ENCODE measurements at places on chromosomes 7 and 10.
A peak's percentile ranks its signal among the peaks of the same experiment; 100 is the strongest.

GRCh38 chr7:4809666-4810065 lies 34.2 kb downstream of the AP5Z1 start:
- no peak for DNase-seq

GRCh38 chr7:99943641-99944496 lies 14.4 kb upstream of the GJC3 start:
- DNase-seq = no peak

DNA sequence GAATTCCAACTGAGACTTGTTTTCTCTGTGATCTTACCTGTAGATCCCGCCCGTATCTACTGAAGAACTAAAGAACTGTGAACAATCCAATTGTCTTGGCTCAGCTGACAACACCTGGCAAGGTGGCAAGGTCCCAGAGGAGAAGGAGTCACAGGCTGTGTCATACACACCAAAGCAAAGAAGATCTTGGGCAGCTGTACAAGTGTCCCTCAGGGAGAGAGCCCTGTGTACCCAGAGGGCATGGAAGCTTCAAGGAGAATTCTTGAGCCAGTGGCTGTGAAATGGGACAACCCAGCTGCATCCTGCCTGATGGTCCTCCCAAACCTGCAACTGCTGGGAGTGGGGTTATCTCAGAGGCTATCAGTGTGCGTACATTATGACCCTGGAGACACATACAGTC lies 46.7 kb upstream of the TECTB start:
- no peak for DNase-seq

DNA sequence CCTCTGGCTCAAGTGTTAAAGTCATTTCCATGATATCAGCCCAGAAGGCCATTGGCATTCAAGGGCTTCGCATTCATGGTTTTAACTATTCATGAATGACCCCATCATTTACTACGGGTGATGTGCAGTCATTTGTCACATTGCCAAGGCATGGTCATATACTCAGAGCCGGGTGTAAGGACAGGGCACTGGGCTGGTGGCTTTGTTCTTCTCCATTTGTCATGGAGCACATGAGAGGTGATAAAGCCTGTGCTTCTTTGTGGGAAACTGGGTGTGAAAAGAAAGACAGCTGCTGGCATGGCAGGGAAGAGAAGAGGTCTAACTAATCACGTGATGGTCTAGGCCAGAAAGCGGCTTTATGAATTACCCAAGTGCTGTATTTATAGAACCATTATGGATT lies 132.2 kb upstream of the PLXNA4 start:
- DNase-seq = no peak

- DNase-seq = no peak
Measured at GRCh38 chr7:90266808-90267207, 21.8 kb downstream of the CFAP69 start.

DNA sequence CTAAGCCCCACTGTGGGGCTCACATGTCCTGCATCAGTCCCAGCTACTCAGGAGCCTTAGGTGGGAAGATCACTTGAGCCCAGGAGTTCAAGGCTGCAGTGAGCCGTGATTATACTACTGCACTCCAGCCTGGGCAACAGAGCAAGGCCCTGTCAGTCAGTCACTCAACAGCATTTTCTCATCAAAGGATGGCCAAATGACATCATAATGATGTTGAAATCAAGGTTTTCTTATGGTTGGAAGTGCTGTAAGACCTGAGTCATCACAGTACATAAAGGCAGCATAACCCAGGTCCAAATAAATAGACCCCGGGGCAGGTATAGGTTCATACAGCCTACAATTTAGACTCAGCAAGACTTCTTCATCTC lies 341.1 kb downstream of the PARD3 start:
- no peak for DNase-seq

DNA sequence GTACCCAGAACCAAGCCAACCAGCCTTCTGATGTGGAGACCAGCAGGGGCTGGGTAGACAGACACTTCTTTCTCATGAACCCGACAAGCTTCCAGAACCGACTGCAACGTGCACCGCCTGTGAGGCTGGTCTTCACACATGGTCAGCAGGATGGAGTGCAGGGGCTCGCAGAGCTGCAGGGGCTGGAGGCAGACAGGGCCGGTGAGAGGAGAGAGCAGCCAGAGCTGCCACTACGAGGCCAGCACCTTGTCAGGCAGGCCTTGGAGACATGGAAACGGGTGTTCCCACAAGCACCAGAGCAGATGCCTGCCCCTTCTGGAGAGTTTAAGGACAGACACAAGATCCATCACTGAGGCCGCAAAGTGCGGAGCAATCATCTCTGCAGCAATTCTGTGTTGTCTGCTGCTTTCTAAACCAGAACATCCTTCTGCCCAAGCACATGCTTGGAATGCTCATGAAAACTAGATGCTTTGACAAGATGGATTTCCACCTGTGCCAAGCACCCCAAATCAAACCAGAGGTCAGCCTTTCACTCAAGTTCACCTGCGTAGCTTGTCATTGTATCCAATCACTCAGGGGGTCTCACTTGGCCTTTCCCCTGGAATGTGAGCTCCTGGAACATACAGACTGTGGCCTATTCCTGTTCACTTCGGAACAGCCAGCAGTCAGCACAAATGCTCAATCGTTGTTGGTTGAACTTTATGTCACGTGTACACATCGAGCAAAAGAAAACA lies 32.2 kb downstream of the FRMPD2 start:
- DNase-seq = no peak

DNA sequence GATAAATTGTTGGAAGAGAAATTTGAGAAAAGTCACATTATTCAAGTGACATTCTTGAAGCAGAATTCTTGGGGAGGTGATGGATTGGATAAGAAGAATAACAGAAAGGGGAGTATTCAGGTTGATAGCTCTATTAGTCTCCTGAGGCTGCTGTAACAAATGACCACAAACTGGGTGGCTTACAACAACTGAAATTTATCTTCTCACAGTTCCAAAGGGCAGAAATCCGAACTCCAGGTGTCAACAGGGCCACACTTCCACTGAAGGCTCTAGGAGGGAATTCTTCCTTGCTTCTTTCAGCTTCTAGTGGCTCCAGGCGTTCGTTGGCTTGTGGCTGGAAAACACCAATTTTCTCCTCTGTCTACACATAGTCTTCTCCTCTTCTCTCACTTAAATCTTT lies 99.8 kb downstream of the TES start:
- DNase-seq = no peak

GRCh38 chr7:2637505-2638223 lies 5.9 kb downstream of the TTYH3 start:
- DNase-seq = peak; percentile 38

DNA sequence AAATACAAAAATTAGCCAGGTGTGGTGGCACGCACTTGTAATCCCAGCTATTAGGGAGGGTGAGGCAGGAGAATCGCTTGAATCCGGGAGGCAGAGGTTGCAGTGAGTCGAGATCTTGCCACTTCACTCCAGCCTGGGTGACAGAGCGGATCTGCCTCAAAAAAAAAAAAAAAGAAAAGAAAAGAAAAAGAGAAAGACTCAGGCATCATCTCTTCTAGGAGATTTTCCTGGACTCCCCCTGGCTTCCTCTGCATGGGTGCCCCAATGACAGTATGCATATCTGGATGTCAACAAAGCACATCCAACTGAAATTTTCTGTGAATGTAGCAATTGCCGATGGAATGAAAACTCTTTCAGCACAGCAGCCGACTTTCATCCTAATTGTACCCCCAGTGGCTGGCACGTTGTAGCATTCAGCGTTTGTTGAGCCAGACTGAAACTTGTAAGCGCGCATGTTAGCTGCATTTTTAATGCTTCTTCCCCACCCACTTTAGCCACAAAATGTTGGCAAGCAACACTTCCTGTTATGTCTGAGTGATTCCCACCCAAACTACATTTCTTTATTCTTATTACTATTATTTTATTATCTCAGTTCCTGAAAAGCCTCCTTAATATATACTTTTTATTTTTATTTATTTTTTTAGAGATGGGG lies 70.2 kb downstream of the PRTFDC1 start:
- DNase-seq = no peak

GRCh38 chr10:34434119-34434594 lies 380.9 kb downstream of the PARD3 start:
- DNase-seq = no peak

DNA sequence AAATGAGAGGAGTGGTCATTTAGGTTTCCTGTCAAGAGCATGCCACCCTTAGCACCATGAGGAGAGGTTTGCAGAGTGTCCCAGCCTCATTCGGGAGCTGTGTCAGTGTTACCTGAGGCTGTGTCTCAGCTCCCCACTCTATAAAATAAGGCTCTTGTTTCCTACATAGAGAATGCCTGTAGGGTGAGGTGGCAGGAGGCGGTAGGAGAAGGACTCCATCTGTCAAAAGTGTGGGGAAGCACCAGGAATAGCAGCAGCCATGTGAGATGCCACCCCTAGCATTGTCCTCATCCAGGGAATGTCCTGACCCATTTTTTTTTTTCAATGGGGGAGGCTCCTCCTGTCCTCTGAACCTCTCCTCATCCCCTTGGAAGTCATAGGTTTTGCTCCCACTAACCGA lies 451.2 kb downstream of the PLXNA4 start:
- DNase-seq = no peak

DNA sequence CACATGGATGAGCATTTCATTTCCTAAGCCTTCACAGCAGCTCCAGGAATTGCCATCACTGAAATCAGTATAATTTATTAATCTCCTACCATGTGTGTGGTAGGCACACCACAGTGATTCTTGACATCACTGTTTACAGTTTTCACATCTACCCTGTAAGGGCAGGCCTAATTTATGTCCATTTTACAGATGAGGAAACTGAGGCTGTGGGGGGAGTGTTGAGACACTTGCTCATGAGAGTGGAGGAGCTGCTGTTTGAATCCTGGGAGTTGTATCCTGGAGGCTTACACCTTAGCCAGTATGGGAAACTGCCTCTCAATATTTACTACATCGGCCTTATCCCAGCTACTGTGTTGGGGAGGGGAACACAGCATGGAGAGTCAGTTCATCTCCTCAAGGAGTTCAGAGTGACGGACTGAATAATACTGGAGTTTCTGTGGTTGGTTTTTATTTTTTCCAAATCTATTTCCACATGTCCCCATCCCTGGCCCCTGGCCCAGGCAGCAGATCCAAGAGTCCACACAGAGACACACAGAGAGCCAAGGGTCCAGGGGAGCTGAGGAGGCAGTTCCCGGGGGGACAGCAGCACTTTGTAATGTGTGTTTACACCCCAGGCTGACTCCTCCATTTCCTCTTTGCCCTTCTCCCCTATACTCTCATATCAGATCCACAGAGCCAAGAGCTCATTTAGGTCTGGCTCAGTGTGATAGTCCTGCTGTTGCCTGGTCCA lies 13.2 kb downstream of the UBTD1 start:
- no peak for DNase-seq

- no peak for DNase-seq
Measured at GRCh38 chr10:44733501-44734488, 177.3 kb upstream of the TMEM72 start.

DNA sequence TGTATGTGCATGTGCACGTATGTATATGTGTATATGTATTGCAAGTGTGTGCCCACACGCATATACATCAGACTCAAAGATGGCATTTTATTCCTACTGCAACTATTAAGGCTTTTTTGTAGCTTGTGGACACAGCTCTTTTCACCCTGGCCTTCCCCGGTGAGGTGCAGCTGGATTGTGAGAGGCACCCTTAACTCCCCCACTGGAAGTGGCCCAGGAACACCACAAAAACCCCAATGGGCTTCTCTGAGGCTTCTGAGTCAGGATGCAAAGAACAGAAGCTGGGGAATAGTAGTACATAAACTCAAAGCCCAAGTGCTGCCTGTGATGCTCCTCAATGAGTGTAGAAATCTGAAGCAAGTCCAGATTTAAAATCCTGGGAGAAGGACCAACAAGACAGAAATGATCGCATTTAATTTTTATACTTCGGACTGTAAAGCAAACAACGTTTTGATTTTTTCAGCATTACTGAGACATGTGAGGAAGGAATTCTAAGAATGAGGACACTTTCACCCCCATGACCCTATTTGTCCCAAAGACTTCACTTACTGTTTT lies 369.2 kb upstream of the MGMT start:
- no peak for DNase-seq

DNA sequence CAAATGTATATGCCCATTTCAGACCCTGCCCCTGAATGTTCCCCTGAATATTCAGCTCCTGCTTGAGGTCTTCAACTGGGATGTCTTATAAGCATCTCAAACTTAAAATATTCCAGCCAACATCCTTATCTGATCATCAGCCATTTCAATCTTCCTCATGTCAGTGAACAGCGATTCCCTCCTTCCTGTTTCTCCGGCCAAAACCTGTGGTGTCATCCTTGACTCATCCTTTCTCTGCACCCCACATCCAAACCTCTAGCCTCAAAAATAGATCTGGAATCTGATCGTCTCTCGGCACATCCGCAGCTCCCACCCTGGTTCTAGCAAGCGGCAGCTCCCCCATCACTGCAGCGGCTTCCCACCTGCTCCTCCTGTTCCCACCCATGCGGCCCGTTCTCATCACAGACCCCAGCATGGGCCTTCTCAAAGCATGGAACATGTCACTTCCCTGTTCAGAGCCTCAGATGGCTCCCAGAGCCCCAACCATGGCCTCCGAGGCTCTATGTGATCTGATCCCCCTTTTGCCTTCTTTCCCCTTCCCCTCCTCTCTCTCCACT lies 165.7 kb downstream of the HECW1 start:
- no peak for DNase-seq

GRCh38 chr10:32253276-32253675 lies 93.7 kb downstream of the EPC1 start:
- no peak for DNase-seq

- no peak for DNase-seq
Measured at GRCh38 chr7:117659531-117660011, 179.7 kb downstream of the CFTR start.

- DNase-seq = no peak
Measured at GRCh38 chr10:108307925-108308312, 1143.4 kb upstream of the SORCS1 start.

DNA sequence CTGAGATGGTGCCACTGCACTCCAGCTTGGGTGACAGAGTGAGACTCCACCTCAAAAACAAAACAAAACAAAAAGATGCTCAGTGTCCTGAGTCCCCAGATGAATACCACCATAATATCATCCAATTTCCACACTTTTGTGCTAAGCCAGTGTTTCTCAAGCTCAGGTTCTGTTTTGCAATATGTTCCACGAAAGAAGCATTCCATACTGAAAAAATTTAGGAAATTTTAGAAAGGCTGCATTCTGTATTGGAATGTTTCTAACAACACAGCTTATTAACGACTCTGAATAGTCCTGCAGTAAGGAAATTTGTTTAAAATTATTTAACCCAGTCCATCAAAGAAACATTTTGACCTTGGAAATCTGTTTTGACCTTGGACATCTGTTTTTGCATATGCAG lies 142.4 kb downstream of the EPC1 start:
- DNase-seq = no peak

- DNase-seq = no peak
Measured at GRCh38 chr10:76408646-76409045, 977.2 kb downstream of the LRMDA start.

- DNase-seq = no peak
Measured at GRCh38 chr10:60021361-60021760, 115.0 kb upstream of the CCDC6 start.

DNA sequence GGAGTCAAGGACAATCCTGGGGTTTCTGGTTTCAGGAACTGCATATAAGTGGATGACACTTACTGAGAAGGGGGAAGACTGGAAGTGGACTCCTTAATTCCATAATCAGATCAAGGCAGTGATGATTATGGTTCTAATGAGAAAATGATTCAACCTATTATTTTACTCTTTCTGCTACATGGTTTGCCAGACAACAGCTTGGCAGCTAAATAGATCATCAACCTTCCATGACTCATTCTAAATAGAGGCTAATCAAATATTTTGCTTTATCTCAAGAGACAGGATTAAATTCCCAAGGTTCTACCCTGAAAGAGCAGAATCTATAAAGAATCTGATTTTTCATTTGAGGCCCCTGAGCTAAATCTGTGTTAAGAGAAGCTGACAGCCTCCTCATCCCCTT lies 46.3 kb downstream of the CNNM1 start:
- no peak for DNase-seq

- no peak for DNase-seq
Measured at GRCh38 chr7:135707570-135707966, 20.4 kb downstream of the SLC13A4 start.

All from esophagus squamous epithelium (tissue), 5 donors.